ENCODE measurements at places on chromosomes 7 and 10.

DNA sequence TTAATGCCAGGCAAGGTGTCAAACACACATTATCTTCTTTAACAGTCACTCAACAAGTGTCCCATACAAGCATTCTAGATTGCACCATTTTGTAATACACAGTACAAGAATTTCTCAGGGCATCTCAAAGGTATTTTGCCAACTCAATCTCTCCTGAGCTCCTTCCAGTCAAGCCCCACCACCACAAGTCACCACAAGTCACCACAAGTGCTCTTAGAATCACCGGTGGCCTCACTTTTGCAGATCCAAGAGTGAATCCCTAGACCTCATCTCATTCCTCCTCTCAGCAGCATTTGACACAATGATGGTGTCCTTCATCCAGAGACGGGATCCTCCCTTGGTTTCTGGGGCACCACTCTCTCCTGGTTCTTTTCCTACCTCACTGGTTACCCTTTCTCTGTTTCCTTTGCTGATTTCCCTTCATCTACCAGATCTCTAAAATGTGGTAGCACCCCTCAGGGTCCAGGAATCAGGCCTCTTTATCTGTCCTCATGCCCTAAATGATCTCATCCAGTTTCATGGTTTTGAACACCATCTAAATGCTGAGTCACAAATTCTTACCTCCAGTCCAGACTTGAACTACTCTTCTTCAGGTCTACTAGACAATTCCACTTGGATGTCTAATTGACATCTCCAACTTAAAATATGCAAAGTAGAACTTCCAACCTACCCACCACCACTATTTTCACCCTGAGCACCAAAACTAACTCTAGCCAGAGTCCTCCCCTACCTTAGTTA, 26.9 kb downstream of the VPS41 start:
- no peak for DNase-seq

DNA sequence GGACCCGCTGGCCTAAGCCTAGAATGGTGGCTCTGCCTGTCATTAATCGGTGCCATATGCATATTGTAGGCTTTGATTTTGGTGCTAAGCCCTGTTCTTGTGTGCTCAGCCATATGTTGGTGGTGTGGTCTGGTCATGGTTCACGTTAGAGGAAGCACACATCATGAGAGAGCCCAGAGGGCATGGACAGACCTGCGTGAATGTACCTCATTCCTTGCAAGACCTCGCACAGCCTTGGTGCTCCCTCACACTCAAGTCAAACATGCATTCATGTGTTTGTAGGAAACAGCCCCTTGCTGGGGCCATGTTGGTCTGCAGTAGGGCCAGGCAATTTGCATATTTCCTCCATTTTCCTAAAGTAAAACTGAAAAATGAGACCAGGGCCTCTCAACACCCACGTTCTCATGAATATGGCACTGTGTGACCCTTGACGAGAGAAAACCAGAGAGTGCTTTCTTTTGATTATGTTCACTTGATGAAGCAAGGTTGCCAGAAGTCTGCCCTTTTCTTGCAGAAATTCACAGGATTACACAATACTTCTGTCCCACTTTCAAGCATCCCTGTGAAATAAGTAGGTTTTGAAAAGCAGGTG, 268.7 kb downstream of the CELF2 start:
- no peak for DNase-seq

- DNase-seq: no peak
Observed at GRCh38 chr10:104521901-104522694, 119.0 kb upstream of the SORCS3 start.

DNA sequence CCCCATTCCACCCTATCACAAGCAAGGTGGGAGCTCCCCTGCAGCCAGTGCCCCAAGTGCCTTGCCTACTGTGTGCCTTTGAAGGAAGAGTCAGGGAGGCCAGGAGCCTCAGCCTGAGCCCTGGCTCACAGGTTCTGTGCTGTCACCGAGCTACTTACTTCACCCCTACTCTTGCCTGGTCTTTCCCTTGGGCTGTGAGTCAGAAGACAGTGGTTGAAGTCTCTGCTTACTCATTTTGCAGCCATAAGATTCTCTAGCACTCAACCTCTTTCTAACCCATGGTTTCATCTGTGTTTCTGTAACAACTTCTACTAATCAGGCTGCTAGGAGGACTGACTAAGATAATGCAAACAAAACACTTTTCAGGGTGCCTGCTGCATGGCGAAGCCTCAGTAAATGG, 114.5 kb downstream of the PLCE1 start:
- DNase-seq: peak; percentile 35

GRCh38 chr7:115178835-115179234, 256.9 kb downstream of the MDFIC start:
- no peak for DNase-seq

DNA sequence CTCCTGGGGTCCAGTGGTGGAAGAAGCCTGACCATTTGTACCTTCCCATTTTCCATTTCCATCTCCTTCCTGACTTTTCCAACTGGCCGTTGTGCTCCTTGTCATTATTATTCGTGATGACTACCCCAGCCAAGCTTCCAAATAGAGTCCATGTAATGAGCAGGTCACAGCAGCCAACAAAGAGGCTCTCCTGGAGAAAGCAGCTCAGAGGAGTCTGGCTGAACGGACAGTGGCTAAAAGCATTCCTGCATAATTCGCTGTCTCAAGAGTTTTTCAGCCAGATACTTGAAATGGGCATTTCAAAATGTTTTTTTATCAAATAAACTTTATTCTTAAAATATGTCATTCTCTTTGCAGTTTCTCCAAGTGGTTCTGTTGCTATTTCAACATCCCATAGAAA, 458.6 kb downstream of the INHBA start:
- no peak for DNase-seq

All from T1000 (cell line).